ENCODE measurements at places on chromosomes 7 and 10.
A peak's percentile ranks its signal among the peaks of the same experiment; 100 is the strongest.

- DNase-seq = no peak
Observed at GRCh38 chr7:155917836-155918430, 105.7 kb upstream of the SHH start.

- no peak for DNase-seq
Observed at GRCh38 chr7:41755096-41755495, 52.2 kb upstream of the INHBA start.

DNA sequence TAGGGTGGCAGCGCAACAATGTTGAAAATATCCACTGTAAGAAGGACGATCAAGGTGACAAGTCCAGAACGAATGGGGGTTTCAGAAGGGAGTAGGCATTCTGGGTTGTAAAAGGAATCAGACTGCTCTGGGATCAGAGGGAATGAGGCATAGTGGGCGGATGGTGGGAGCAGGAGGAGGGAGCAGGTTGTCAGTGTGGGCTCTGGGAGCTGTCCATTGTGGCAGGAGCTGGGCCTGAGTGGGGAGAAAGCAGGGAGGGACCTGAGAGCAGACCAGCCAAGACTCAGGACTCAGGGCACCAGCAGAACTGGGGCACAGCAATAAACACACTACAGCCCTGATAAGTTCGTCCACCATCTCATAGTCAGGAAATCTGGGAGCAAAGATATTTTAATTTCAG lies 292.6 kb upstream of the MKI67 start:
- DNase-seq = no peak

GRCh38 chr10:91061187-91061586 lies 140.3 kb upstream of the ANKRD1 start:
- no peak for DNase-seq

DNA sequence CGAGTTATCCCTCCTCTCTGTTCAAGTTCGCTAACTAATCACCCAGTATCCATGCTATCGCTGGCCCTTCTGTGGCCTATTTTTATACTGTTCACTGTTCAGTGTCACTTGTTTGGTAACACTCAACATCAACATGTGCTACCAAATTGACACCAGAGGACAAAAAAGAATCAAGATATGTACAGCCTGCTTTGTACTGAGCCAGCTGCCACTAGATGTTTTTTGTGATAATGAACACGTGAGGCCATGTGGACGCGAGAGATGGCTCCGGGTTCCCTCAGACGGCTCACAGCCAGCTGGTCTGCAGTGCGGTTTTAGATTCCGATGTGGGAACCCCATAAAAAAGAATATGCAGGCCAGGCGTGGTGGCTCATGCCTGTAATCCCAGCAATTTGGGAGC lies 21.2 kb downstream of the CAV1 start:
- no peak for DNase-seq

GRCh38 chr7:148230883-148231282 lies 359.7 kb upstream of the C7orf33 start:
- DNase-seq = no peak

- DNase-seq = no peak
Observed at GRCh38 chr7:105304040-105304895, 84.5 kb downstream of the SRPK2 start.

DNA sequence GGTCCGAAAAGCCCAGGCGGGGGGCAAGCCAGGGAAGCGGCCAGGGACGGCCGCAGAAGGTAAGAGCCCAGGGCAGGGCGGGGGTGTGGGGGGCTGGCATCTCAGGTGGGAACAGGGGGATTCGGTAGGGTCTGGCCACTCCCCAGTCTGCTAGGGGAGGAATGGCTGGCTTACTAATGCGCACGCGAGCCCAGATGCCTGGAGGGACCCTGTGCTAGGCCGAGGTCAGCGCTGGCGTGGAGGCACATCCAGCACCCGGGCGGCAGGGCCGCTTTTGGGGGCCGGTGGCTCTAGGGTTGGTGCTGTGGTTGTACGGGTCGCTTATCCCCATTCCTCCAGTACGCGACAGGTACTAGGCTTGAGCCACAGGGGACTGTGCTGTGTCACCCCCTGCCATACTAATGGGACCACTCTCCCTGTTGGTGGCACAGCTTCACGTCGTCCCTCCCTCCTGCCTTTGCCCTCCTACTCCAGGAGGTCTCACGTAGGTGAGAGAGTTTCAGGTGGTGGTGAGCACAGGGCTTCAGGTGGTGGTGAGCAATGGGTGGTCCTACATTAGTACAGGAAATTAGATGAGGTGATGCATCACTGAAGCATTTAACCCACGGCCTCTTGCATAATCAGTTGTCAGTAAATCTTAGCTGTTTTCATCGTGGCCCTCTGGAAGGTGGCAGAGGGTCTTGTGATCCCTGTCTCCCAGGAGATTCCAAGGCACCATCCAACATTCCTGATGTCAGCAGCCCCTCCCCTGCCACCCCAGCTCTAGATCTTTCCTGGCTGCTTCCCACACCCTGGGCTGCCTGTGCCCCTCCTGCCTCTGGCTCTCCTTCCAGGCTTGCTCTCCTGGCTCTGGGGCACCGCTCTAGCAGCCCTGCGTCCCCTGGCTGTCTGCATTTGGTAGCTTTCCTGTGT lies 971 bp downstream of the AEBP1 start:
- no peak for DNase-seq

DNA sequence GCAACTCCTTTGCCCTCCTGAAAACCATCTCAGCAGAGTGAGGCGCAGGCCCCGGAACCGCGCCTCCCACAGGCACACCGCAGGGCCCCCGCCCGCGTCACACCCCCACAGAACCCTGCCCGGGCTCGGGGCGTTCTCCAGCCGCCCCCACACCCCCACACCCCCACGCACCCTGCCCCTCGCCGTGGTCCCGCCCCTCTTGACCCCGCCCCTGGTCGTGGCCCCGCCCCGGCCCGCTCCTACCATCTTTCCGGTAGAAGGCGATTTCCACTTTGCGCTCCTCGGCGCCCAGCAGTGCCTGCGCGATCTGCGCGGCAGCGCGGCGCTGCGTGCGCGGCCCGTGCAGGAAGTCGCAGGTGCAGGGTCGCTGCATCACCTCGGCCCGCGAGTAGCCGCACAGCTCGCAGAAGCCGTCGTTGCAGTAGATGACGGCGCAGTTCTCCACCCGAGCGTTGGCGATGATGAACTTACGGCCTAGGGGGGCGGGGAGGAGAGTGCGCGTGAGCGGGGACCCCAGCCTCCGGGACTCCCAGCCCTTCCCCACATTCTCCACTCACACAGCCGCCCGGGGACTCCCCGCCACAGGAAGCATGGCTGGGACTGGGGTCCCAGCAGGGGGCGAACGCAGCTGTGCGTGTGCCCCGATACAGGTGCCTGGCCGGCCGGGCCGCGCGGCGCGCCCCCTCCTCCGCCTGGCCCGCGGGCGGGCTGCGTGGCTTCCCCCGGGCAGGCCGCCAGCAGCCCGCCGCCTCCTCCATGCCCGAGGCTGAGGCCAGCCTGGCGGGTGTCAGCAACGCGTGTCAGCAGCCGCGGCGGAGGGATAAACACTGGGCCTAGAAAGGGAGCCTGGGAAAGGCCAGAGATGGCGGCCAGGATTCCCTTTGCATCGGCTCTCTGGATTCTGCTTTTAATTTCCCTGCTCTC lies 3.4 kb downstream of the KCNH2 start:
- peak; percentile 72 for DNase-seq

GRCh38 chr7:96016735-96017134 lies 244.4 kb downstream of the DYNC1I1 start:
- no peak for DNase-seq

Measured in NCI-H2029 (cell line).